Activated CD4-positive, alpha-beta T cell treated with anti-CD3 and anti-CD28 coated beads for 1 hour (primary cell): ENCODE measurements at places on chromosomes 2 and 18.

DNA sequence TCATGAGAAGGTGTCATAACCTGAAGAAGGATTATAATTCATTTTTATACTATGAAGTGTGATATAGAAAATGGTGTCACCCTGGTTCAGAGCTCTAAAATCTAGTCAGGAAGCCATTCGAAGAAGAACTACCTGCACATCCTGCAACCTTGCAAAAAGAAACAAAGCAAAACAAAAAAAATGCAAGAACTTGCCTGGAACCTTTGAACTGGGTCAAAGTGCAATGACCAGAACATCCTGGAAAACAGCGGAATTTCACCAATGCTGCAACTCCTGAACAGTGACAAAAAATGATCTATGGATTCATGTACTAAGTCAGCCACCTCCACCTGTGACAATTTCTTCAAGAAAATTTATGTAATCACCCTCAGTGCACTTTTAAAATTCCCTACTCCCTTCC is 1083.3 kb upstream of the GYPC start:
- no peak for DNase-seq

- DNase-seq, result no peak
Measured at GRCh38 chr18:55375930-55376329, 212.1 kb downstream of the TCF4 start.

GRCh38 chr2:85246348-85246747 is 81.4 kb downstream of the TGOLN2 start:
- DNase-seq, result no peak

- no peak for DNase-seq
Measured at GRCh38 chr18:39496986-39497385, 1931.4 kb upstream of the CELF4 start.

DNA sequence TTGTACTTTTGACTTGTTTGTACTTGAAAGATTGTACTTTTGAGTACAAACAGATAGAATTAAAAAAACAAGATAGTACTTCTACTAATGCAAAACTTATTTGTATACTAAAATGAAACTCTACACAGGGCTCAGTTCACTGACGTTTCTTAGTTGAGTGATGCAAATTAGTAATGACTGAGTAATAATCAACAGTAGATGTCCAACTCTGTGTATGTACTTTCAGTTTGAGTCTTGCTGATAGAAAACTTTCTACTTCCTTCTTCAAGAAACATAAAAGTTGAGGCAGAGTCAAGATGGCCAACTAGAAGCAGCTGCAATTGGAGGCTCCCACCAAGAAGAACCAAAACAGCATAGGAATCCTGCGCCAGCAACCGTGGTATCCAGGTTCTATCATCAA is 585.0 kb downstream of the NR4A2 start:
- no peak for DNase-seq

GRCh38 chr18:41965634-41966255 is 10.7 kb downstream of the PIK3C3 start:
- DNase-seq, result no peak

DNA sequence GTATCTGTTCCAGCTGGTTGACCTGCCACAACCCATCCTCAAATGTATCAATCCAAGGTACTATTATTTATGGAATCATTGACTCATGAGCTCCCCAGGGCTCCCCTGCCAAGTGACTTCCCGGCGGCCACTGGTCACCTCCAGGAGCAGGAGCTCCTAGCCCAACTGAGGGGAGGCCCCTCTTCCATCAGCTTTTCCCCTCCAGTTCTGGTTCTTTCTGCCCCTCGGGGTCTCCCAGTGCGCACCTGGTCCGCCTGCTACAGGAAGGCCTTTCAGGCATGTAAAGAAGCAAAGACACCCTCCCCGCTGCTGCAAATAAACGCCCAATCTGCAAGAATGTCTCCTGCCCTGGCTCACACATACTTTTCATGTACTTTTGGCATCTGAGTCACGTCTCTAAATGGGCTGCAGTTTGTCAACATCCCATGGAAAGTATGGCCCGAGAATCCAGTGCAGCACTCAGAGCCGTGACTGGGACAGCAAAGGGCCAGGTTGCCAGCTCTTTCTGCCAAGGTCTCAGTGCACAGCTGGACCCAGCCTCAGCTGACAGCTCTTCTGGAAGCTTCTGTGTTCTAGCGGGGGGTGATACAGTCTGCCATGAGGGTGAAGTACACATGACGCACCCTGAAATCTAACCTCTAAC is 41.4 kb downstream of the KLHL29 start:
- DNase-seq, result no peak

GRCh38 chr2:195308163-195308562 is 348.9 kb upstream of the SLC39A10 start:
- no peak for DNase-seq

- no peak for DNase-seq
Measured at GRCh38 chr2:196171946-196172345, 568 bp upstream of the STK17B start.

GRCh38 chr2:101883860-101884259 is 107.9 kb upstream of the IL1R2 start:
- no peak for DNase-seq

GRCh38 chr18:27861539-27861938 is 315.4 kb downstream of the CDH2 start:
- no peak for DNase-seq

DNA sequence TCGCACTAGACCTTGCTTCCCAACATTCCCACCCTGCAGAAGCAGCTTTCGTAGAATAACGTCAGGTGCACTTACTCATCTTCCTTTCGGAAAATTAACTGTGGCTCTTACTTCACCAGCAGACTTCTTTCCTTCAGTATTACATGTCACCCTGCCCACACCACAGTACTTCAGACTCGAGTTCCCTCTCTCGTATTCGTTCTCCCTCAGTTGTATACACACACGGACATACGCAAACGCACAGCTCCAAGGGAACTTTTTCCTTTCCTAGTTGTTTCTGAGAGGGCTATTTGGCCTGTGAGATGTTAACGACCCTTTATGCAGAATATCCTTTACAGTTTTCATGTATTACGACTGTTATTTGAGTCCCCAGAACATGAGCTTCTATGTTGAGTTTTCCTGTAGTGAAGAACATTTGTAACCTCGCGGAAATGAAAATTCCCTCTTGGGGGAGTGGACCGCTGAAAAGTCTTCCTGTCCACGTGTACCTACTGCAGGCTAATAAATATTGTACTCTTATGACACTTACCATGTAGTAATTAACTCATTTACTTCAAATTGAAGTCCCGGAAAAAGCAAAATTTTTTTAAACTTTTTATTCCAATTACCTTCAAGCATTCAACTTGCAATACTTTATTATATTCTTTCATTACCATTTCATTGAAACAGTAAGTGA is 908 bp downstream of the ERLEC1 start:
- no peak for DNase-seq

GRCh38 chr2:202327858-202328257 is 48.3 kb upstream of the BMPR2 start:
- DNase-seq, result no peak

DNA sequence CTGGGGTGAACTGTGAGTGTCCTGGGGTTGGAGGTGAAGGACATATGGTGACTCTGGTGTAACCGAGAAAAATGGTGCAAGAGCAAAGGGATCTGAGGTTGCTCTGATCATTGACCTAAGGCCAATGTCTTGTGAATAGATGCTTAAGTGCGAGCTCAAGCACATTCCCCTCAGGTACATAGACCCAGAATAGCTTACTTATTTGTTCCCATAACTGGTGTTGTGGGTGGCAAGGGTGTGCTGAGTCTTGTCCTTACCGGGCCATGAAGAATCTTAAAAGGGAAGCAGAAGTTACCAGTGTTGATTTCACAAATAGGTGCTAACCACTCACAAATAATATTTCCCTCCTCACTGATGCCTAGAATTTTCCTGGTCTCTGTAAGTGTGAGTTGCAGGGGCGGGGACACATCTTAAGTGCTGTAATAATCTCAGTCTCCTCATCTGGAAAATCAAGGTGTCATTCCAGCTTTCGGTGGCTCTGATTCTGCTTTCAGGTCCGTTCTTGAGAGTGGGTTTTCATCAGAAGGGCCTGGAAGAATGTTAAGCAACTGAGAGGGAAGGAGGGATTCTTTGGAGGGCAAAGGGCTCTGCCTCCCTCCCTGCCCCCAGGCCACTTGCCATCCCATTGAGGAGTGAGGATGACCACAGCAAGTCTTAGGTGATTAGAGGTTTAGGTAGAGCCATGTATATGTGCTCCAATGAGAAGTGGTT is 54.9 kb downstream of the LIPG start:
- DNase-seq, result no peak

DNA sequence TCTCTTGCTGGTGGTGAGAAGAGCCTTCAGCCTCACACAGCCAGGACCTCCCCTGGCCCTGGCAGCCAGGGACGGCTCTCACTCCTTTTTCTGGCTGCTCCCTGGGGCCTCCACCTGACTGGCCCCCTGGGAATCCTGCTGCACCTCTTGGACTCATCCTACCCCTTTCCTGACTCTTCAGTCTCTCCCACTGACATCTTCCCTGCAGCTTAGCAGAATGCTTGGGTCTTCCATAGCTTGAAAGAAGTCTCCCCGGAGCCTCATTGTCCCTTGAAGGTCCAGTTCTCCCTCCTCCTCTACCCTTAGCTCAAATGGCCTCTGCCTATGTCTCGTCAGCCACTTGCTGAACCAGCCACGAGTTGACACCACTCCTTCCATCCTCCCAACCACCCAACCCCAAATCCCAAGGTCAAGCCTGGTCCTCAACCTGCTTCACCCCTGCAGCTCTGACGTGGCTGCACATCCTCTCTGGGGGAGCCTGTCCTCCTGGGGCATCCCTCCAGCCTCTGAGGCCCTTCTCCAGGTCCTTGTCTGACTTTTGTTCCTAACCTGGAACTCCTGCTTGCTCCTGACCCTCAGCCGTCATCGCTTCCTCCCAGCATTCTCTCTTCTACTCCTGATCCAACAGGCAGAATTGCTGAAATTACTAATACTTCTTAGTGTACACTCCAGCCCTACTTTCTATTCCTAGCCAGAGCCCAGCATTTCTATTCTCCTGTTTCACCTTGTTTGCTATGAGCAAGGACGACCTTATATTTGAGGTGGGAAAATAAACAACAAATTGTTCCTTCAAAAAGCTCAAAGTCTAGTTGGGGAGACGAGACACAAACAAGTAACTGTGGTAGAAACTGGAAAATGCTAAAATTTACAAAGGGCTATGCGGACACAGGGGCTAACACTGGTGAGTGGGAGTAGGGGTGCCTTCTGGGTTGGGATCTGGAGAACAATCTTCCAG is 68.7 kb upstream of the MGAT4A start:
- no peak for DNase-seq

DNA sequence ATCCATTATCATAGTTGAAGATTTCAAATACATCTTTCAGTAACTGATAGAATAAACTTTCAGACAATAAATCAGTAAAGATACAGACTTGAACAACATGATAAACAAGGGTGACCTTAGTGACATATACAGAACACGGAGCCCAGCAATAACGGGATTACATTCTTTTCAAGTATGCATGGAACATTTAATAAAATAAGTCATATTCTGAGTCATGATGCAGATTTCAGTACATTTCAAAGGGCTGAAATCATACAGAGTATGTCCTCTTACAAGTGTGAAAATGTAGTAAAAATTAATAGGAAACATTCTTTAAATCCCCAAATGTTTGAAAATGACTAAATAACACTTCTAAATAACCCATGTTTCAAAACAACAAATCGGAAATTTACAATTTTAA is 17.2 kb upstream of the KLHL29 start:
- DNase-seq, result no peak

DNA sequence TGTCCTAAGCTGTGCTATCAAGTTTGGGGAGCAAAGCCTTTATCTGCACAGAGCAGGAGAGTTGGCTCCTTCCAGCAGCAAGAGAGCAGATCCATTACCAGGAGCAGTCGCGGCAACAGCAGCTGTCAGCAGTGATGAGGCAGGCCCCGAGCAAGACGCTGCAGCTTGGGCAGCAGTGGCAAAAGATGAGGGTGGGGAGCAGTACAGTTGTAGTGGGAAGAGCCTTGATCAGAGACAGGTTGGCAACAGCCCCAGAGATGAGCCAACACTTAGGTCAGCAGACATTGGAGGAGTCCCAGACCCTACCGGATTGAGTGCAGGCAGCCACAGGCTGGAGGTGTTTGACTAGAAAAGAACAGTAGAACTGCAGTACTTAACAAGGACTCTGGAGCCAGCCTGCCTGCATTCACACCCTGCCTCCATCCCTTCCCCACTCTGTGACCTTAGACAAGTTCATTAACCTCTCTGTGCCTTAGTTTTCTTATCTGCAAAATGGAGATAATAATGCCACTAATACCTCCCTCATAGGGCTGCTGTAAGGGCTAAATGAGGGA is 117.1 kb upstream of the SERTAD2 start:
- DNase-seq, result no peak

- DNase-seq, result no peak
Measured at GRCh38 chr2:204333861-204334260, 211.4 kb upstream of the PARD3B start.

DNA sequence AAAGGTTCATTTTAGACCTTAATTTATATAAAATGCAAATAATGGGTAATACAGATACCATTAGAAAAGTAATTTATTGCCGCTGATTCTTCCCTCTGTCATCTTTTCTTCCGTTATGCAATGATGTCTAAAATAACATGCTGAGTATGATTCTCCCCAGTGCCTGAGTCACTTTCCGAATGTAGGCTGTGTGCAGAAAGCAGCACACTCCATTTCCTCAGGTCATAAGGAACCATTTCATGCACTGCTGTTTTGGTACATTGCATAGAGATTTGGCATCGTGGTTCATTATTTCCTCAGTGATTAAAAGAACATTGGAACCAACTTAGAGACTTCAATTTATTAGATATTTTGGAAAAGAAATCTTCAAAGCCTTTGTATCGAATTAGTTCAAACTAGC is 173.5 kb downstream of the CDH2 start:
- DNase-seq, result no peak

- DNase-seq, result no peak
Measured at GRCh38 chr2:133705287-133705686, 137.0 kb upstream of the NCKAP5 start.

GRCh38 chr2:169525434-169525833 is 15.9 kb downstream of the KLHL41 start:
- DNase-seq, result no peak

- no peak for DNase-seq
Measured at GRCh38 chr2:217980591-217980990, 22.2 kb downstream of the TNS1 start.

- DNase-seq, result no peak
Measured at GRCh38 chr2:52082646-52083045, 1050.7 kb upstream of the NRXN1 start.
